ENCODE measurements at places on chromosomes 3 and 15.

GRCh38 chr3:171160325-171160724, 133.8 kb upstream of the SLC2A2 start:
- DNase-seq: no peak

DNA sequence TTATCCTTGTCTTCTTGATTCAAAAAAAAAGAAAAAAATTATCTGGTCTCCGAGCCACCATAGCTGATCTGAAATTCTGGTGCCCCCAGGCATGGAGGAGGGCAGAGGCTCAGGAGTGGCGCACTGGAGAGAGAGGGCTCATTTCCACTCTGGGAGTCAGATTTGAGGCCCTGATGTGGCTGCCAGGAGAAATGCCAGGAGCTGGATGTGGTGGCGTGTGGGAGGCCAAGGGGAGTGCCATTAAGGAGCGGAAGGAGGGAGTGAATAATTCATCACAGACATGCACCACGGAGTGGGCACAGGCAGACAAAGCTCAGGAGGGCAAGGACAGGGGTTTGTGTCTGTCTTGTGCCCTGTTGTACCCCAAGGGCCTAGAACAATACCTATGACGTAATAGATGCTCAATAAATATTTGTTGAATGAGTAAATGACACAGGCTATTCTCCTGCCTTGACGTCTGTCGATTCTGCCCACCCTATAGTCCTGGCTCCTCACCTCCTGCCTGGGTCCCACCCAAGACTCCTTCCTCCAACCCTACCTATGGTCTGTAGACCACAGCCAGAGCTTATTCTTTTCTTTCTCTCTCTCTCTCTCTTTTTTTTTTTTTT, 12.0 kb upstream of the GRIP2 start:
- no peak for DNase-seq

DNA sequence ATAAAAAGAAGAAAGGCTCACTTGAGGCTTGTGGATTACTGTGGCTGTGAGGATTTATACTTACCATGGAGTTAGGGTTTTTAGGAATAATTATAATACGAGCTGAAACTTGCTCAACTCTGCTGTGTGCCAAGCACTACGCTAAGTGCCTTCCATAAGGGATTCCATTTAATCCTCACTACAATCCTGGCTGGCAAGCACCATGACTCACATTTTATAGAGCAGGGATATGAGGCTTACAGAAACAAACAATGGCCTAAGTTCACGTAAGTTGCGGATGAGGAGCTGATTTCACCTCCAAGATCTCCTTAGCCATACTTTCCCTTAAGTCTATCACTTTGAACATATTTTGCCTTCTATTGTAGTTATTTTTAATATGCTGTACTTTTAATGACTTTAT, 43.9 kb upstream of the ARL8B start:
- DNase-seq: no peak

DNA sequence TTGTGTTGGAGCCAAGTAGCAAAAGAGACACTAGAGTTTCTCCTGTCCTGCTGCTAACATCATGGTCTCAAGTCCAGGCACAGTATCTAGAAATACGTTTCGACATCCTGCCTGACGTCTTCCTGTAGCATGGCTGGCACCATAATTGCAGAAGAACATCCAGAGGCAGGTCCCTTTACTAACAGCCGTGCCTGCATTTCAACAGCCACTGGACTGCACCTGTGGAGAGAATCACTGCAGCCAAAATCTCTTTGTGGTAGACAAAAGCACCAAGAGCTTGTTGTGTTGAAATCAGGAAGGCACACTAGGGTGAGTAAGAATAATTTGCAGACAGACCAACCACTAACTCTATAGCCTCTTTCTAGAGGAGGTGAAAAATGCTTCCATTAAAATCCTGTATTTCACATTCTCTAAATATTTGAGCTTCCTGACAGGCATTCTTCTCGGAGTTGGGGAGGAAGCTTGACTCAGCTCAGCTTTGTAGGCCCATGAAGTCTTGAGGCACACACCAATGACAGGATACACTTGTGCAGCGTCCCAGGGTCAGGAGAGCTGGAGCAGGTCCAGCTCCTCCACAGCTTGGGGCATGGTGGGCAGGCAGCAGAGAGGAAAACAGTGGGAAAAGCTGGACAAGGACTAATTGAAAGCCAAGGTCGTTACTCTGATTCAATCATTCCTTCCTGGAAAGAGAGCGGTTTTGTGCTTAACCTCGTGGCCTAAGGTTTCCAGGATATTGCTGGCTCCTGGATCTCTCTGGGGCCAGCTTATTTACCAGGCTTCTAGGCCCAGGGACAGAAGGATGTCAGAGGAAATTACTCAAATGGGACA, 244.9 kb downstream of the FAM43A start:
- peak; percentile 94 for DNase-seq

DNA sequence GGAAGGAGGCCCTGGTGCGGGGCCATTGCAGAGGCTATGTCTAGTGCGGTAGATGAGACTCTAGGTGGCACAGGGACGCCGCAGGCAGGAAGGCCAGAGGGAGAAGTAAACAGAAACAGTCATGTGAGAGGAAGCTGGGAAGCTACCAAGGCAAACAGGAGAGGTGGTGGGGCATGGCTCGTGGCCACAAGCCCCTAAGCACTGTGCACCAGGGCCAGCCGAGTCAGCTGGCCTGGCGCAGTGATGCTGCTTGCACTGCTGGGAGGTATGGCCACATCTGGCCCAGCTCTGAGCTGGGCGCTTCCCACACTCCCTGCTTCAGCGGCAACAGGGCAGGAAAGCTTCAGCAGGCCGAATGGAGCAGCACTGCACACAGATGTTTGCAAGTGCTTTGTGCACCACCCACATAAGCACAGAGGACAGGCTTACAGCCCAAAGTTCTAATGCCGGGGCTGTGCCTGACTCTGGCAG, 76.6 kb downstream of the SRGAP3 start:
- peak; percentile 72 for DNase-seq

DNA sequence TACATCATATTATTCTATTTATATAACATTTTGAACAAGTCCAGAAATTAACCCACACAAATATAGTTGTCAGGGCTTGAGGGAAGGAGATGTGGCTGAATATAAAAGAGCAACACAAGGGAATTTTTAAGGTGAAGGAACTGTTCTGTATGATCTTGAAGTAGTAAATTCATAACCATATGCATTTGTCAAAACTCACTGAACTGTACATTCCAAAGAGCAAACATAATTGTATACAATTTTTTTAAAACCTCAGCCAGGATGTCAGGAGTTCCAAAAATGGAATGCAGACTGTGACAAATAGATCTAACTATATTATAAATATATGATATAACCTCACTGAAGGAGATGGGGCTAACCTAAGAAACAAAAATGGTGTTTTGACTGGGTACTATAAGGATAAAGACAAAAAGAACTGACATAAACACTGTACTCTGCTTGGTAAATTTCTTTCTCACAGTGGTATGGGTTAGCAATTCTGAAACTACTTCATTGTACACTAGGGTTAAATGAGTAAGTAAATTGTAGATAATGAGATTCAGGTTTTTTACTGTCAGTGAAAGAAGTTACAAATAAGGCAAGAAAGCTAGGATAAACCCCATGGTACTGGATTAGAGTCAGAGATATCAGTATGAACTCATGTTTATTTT, 14.4 kb downstream of the GOLGB1 start:
- DNase-seq: no peak

DNA sequence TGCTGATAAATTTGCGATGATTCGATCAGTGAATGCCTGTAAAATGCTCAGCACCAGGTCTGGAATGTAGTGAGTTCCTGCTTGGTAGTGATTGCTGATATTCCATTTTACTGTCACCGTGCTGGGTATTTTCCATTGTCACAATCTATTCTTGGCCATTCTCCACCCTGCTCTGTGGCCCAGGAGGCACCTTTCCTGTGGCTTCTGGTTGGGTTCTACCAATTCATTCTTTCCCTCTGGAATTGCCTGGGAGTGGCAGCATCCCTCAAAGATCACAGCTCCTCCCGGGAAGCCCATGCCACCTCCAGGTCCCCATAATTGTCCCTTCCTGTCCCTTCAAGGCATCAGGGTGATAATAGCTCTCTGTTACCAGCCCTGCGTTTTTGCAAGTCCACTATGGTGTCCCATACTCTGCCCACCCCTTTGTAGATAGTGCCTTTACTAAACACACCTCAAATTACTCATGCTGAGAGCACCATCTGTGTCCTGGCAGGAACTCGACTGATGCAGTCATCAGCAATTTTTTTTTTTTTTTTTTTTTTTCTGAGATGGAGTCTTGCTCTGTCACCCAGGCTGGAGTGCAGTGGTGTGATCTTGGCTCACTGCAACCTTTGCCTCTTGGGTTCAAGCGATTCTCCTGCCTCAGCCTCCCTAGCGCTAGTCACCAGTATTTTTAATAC, 177.8 kb upstream of the PROK2 start:
- DNase-seq: no peak

GRCh38 chr3:194592798-194593752, 40.1 kb downstream of the TMEM44 start:
- no peak for DNase-seq

DNA sequence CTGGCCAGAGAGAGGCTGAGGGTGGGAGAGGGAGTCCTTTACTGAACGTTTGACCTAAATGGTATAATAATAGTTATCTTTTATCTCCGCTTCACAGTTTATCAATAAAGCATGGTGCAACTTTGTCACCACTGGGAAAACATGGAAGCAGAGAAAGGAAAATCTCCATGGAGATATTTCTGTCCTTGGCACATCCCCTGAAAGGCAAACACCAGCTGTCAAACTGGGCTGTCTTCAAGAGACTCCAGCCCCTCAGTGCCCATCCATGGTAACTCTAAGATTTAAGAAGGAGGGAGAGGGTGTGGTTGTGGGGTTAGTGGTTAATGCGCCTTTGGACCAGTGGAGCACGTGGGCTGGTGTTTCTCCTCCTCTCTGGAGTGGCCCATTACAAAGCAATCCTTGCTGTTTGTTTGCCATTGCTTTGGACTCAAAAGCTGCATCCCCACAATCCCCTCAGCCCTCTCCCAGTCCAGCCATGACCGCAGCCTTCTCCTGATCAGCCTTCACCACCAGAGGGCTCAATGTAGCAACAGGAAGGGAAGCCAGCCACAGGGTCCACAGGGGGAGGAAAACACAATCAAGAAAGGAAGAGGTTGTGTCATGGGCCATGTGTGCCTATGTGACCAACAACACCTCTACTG, 38.2 kb upstream of the FAM174B start:
- DNase-seq: peak; percentile 69

DNA sequence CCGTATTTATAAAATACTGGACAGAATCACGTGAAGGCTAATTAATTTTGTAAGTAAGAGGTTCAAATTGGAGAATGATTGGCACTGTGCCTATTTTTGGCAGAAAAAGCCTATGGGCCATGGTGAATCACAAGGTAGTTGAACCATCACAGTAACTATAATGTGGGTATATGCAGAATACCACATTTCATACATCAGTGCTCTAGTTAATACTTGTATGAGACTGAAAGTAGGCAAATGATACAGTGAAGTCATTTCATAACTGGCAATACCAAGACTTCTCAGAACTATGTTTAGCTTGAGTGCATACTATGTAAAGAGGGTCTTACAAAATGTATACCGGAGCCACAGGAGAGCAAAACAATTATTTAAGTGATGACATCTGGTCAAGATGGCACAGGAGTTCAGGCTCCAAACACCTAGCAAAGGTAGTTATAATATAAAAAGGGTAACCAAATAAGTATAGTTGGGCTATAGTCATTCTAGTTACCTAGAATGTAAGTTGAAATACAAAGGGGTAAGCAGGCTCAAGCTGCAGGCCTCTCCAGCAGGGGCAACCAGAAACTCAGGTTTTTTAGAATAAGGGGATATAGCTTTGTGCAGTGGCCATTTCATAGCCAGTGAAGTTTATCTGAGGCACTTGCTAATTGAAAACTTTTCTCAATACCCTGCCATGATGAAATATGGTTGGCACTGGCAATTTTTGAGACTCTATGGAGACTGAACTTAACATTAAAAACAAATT, 19.1 kb downstream of the GPR160 start:
- DNase-seq: no peak

- DNase-seq: peak; percentile 52
These were observed 32.8 kb downstream of the POC1A start for GRCh38 chr3:52121464-52121805.

DNA sequence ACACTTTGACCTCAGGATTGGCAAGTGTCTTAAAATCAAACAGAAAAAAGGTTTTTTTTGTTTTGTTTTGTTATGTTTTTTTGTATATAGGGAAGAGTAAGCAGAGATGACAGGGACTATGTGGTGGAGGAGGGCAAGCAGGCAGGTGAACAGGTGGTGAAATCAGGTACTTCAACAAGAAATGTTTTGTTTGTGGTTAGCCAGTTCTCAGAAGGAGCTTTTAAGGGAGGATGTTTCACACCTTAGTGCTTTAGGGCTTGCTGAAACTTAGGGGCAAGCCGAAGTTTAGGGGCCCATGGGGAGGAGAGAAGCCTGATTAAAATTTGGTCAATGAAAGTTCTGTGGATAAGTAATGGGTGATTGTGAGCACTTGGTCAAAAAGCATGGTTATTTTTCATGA, 370.7 kb upstream of the SLCO3A1 start:
- DNase-seq: no peak

GRCh38 chr3:32840086-32840841, 22.5 kb downstream of the TRIM71 start:
- DNase-seq: no peak

GRCh38 chr3:53193466-53194209, 32.6 kb downstream of the PRKCD start:
- no peak for DNase-seq

GRCh38 chr3:130340766-130341165, 4.7 kb upstream of the COL6A5 start:
- no peak for DNase-seq

DNA sequence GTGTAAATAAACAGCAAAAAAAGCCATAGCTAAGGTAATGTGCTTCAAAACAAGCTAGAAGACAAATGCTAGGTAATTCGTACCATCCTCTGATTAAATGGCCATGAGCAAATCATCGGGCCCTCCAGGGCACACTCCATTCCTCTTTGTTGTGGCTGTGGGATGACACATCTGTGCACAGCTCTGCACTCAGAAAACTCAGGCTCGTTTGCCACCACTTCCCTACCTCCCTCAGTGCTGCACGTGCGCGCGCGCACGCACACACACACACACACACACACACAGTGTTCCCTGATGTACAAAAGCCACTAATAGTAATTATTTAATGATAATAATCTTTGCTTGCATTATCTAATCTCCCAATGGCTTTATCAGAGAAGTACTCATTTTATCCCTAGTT, 336.6 kb downstream of the FEZF2 start:
- no peak for DNase-seq

- no peak for DNase-seq
These were observed 771.6 kb downstream of the DIPK2A start for GRCh38 chr3:144743225-144743668.

- DNase-seq: no peak
These were observed 153.4 kb downstream of the LMLN start for GRCh38 chr3:198113206-198114053.

DNA sequence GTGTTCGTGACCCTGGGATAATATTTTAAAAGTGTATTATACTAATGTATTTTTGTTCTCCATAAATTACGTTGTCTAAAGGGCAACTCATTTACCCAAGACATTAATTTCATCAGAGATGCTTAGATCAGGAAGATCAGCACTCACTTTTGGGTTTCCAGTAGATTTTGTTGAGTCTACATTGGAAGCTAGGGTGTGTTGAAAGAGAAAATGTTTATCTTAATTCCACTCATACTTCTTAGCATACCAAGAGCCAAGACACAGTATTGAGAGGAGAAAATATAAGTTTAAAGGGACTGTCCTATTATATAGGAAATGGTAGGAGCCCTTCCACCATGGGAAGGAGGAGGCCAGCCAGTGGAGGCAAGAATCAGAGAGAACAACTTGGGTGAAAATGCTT, 412.9 kb upstream of the RGMA start:
- no peak for DNase-seq

- DNase-seq: no peak
These were observed 844.9 kb upstream of the SEMA6D start for GRCh38 chr15:46872286-46872980.

Data from dermis microvascular lymphatic vessel endothelial cell (primary cell).